Activated CD8-positive, alpha-beta memory T cell treated with anti-CD3 and anti-CD28 coated beads for 36 hours (primary cell): ENCODE measurements at places on chromosomes 6 and 20. TPM values are rescaled to one million over a fixed set of nuclear protein-coding genes. Genes with fewer than 3 reads are reported as not detected.

CST2 gene
- total RNA-seq: not detected

BPI gene
- total RNA-seq: not detected

OR2J3 gene
- total RNA-seq: not detected

TRIM15 gene
- total RNA-seq: not detected

SEL1L2 gene
- total RNA-seq: not detected

PRPF6 gene
- 67.7 TPM for total RNA-seq

TMEM151B gene
- total RNA-seq: not detected

TRIM10 gene
- total RNA-seq: not detected
